T-helper 2 cell (primary cell): ENCODE measurements at places on chromosomes 16 and 17.

DNA sequence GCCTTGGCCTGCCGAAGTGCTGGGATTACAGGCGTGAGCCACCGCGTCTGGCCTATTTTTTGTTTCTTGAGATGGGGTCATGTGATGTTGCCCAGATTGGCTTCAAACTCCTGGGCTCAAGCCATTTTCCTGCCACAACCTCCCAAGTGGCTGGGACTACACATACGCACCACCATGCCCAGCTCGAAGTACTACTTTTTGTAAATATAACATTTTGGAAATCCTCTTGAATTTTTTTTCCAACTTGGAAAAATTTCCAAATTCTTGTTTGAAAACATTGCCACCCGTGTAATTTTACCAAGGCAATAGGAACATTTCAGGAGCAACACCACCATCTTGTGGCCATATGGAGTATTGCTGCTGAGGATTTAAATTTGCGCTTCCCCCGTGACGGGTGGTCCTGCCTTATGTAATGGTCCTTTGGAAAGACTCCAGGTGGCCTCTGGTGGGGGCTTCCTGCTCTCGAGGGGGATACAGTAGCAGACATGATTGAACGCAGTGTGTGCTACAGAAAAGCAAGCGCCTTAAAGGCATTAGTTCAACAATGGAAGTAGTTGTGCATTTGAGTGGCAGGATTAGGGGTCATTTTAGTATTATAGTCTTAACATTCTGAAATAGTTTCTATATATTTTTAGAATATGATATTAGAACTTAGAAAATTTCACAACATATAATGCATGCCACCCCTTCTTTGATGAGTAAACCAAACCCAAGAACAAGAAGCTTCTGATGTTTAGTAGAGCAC, 8.0 kb downstream of the FLYWCH1 start:
- peak; percentile 43 for DNase-seq

DNA sequence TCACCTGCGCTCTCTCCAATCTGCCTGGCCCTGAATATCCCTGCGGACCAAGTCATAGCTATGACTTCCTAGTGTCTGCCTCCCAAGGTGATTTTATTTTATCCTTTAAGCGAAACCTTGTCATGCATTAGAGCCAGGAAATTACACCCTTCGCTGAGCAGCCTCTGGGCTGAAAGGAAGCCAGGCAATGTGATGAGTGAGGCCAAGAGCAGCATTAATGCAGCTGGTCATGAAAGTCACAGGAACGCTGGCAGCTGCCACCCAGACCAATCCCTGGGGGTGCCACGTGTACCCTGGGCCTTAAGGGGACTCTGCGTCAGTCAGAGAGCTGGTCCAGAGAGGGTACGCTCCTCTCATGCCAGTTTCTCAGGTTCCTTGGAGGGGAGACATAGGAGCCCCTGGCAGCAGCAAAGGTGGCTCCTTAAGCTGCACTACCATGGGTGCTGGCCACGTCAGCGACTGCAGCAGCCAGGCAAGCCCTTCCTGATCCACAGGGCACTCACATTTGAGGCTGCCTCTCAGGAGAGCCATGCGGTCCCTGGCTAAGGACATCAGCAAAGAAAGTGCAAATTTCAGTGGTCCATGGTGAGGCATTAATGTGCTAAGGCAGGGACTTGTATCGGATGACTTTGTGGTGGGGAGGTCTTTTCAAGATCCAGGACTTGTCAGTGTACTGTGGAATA, 42.7 kb upstream of the WSCD1 start:
- no peak for DNase-seq

- no peak for DNase-seq
Measured at GRCh38 chr16:60811657-60812056, 1224.6 kb downstream of the CDH8 start.

DNA sequence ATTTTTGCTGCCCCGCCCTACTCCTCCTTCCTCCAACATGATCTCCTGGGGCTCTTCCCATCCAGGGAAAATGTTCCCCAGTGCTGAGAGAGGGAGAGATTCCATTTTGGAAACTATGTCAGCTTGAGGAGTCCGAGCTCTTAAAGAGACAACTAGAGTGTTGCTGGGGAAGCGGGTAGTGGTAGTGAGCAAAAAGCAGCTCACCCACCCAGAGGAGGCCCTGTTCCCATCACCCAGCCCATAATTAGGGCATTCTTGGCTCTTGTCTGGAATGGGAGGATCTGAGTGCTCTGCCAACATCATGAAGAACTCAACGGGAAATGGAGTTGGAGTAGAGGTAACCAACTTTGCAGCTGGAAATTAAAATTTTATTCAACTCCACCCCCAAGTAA, 9.1 kb upstream of the MSL1 start:
- DNase-seq, result no peak
